ENCODE measurements at places on chromosomes 6 and 20.

DNA sequence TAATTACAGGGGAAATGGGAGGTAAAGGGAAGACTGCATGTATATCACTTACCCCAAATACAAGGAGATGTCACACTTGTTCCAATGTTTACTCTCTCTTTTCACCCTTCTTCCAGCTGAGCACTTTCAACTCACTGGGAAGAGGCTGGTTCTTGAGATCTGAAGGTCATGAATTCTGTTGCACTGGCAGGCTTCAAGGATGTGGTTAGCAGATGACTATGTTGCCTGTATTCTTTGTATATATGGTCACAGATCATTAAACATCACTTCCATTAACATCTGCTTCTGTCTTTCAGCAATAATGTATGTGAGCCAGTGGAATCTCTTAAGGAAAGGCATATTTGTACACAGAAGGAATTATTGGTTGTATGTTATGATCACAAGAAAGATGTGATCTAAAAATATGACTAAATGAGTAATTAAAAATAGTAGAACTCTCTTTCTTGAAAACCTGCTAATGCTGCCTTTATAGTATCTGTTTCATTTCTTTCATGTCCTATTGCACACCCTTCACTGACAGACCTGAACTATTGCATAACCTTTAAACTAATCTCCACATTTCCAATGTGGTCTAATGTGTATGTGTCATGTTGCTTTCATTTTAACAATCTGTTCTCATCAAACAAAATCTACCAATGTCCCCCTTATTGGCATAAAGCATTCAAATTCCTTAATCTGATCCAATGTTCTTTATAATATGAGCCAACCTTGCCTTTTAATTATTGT lies 131.4 kb upstream of the EPHA7 start:
- DNase-seq, result no peak

GRCh38 chr20:5586720-5587119 lies 163.5 kb upstream of the SHLD1 start:
- no peak for DNase-seq

DNA sequence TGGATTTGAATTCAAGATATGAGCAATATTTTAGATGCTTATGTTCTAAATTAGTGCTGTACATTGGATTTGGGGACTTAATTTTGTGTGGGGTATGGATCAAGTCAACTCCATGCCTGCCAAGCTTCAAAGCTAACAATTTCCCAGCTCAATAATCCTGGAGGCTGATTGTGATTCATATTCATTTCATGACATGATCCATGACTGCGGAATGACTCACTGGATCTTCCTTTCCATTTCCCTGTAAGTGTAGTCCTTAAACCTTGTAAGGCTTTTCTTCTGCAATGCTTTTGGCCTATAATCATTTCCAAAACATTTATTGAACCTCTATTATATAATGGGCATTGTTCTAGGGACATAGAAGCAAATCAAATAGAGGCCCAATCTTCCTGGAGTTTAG lies 44.7 kb upstream of the CCN2 start:
- DNase-seq, result no peak

DNA sequence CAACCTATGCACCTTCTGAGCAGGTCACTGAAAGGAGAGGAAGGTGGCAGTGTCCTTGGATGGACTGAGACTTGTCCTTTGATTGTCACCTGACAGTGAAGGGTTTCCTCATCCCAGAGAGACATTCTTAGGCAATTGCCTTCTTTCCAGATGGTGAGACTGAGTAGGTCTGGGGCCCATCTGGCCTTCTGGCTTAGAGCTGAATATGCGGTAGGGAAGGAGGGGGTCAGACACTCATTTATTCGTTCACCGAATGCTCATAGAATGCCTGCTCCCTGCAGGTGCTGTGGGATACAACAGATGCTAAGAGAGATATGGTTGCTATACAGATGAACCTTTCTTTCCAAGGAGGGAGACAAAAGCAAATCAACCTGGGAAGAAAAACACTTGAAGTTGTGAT lies 76.8 kb downstream of the BMP6 start:
- no peak for DNase-seq

GRCh38 chr6:4342407-4343137 lies 207.2 kb upstream of the ECI2 start:
- no peak for DNase-seq

Measured in NCI-H1436 (cell line).